ENCODE measurements at places on chromosomes 3 and 15.
A peak's percentile ranks its signal among the peaks of the same experiment; 100 is the strongest.

DNA sequence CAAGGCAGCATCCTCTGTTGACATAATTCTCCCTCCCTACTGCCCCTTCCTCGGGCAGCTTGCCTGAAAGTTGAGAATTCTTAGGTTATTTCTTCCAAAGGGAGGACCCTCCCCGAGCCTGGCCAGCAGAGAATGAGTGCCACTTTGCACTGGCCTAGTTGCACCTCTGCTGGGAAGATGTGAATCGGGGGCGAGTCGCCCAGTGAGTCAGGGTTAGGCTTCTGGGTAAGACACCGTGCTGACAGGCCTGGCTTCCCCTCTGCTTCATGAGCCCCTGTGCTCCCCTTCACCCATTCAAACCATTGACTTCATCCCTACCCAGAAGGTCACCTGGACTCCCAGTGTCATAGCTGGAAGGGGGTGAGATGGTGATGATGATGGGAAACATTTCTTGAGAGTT lies 82.3 kb downstream of the AAGAB start:
- DNase-seq = no peak

DNA sequence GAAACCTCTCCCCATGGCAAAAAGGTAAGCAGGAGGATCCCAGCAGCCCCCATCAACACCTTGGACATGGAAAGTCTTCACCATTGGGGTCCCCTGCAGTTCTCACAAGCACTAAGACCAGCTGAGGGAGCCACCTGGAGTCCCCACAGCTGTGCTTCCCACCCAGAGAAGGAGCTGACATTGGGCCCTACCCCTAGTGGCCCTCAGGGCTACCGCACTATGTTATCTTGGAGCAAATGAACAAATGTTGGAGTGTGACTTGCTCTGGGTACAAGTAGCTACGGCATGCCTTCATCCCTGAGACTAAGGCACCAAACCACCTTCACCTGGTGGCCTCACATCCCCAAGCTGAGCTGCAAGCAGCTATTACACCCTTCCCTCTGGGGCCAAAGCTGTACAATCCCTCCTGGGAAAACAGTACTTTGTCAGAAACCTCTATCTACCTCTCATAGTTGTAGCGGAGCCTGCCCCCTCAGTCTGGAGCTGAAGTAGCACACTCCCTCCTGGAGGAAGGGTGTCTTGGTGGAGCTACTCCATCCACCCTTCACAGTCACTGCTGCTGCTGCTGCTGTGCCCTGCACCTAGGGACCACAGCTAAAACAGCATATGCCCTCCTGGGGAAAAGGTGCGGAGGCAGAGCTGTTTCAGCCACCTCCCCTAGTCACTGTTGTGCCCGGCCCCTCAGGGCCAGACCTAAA lies 42.7 kb downstream of the SERP1 start:
- DNase-seq = no peak

DNA sequence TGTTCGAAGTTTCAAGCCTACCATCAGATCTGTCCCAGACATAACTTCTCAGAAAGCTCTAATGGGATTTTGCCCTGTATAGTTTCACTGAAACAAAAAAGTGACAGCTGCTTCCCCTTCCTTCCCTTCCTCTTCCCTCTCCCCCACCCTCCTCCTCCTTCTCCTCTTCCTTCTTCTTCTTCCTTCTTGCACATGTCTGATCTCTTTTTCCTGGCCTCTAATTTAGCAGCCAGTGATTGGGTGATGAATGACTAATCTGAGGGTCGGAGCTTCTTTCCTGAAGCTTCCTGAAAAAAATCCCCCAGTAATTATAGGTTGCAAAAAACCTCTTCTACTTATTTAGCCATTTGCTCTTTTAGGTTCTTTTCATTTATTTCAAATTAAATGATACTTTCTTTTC lies 168.7 kb downstream of the POTEB3 start:
- no peak for DNase-seq

- DNase-seq = no peak
These were observed 147.3 kb upstream of the UBE2E2 start for GRCh38 chr3:23055733-23056376.

DNA sequence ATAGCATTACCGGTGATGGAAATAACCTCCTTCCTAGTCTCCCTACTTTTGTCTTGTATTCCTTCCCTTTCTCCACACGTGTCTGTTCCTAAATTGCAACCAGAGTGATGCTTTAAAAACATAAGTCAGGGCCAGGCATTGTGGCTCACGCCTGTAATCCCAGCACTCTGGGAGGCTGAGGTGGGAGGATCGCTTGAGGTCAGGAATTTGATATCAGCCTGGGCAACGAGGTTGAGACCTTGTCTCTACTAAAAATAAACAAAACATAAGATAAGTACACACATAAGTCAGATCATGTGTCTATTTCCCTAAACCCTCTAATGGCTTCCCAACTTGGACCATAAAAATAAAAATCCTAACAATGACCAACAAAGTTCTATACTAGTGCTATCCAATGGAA lies 18.4 kb downstream of the ARMC8 start:
- DNase-seq = no peak

- peak; percentile 50 for DNase-seq
These were observed 2.3 kb downstream of the INKA1 start for GRCh38 chr3:49805367-49805782.

GRCh38 chr3:36244728-36245127 lies 135.6 kb upstream of the STAC start:
- DNase-seq = no peak

DNA sequence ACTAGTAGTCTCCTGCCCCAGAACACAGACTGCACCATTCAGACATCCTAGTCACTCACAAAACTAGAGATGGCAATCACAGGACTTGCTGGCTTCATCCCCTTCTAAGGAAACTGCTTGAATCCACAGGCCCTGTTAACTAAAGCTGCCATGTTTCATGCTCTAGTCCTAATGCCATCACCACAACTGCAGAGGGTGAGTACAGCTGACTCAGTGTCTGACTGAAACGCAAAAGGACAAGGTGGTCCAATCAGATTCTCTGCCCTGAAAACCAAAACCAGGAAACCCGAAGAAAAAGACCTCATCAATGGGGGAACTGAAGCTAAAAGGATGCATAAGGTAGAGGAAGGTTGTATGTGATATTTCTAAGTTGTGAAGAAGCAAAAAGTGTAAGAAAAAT lies 25.2 kb upstream of the TFDP2 start:
- DNase-seq = no peak
